ENCODE measurements at places on chromosomes 16 and 17. TPM values are rescaled to one million over a fixed set of nuclear protein-coding genes. Genes with fewer than 3 reads are reported as not detected.

SLC22A31 gene
- 2.5 TPM for total RNA-seq

PPP1R27 gene
- total RNA-seq: not detected

GRB2 gene
- total RNA-seq: 163 TPM

NUP93 gene
- 97.2 TPM for total RNA-seq

KRTAP4-3 gene
- not detected for total RNA-seq

Data from T-helper 2 cell treated with Interferon-gamma antibody and Interleukin-4, amounts not matched to agents 100 ng/mL and 5 ng/mL, for 36 hours (primary cell).